Placental epithelial cell (primary cell): ENCODE measurements at places on chromosomes 7 and 10. TPM values are rescaled to one million over a fixed set of nuclear protein-coding genes. Genes with fewer than 3 reads are reported as not detected.

The RPEL1 gene
- not detected in 2 replicates for total RNA-seq

The GRID1 gene
- total RNA-seq, result under 0.01 and 0.11 TPM in 2 replicates

The AGBL3 gene
- 0.11 and 0.39 TPM in 2 replicates for total RNA-seq

The AGR2 gene
- total RNA-seq, result 870 and 914 TPM in 2 replicates
